ENCODE measurements at places on chromosomes 2 and 18.

- H3K4me3 ChIP-seq = no peak overlapping the region
- H3K4me1 ChIP-seq = no peaks in the 10 kb centered on the region
- H3K27ac ChIP-seq = no peak overlapping the region
- H3K27me3 ChIP-seq = no peaks in the 10 kb centered on the region
- no peak for DNase-seq
Measured at GRCh38 chr2:73350035-73350691, 35.5 kb upstream of the ALMS1 start.

GRCh38 chr2:5495586-5495985 is 196.6 kb upstream of the SOX11 start:
- no peaks in the 10 kb centered on the region for H3K27me3 ChIP-seq
- no peaks in the 10 kb centered on the region for H3K36me3 ChIP-seq
- no peak overlapping the region for H3K27ac ChIP-seq
- no peak overlapping the region for H3K4me3 ChIP-seq
- DNase-seq = no peak

DNA sequence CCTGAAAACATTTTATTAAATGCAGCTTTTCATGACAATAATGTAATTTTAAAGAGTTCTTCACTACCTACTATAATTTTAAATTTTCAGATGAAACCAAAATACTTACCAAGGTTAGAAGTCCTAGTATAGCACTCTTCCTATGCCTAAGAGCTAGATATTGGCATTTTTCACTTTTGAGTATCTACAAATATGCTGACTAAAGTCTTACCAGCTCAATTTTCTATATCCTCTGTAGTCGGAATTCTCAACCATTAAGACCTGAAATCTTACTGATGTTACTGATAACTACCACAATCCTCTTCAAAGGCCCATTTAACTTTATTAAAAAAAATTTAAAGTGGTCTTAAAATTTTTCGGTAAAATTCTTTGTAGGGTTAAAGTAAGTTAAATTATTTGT is 32.0 kb downstream of the PREPL start:
- H3K4me1 ChIP-seq = peaks cover 15% of the 10 kb centered on the region
- no peak overlapping the region for H3K4me3 ChIP-seq
- no peaks in the 10 kb centered on the region for H3K27me3 ChIP-seq

- peaks cover 19% of the 10 kb centered on the region for H3K36me3 ChIP-seq
- no peaks in the 10 kb centered on the region for H3K4me1 ChIP-seq
- DNase-seq = no peak
- no peak overlapping the region for H3K4me3 ChIP-seq
- H3K27ac ChIP-seq = no peak overlapping the region
Measured at GRCh38 chr2:197024206-197024605, 97.7 kb upstream of the PGAP1 start.

Measured in tibial artery (tissue), 4 donors.